ENCODE measurements at places on chromosomes 2 and 18.

- no peak for DNase-seq
Observed at GRCh38 chr2:233901367-233901766, 15.8 kb upstream of the TRPM8 start.

DNA sequence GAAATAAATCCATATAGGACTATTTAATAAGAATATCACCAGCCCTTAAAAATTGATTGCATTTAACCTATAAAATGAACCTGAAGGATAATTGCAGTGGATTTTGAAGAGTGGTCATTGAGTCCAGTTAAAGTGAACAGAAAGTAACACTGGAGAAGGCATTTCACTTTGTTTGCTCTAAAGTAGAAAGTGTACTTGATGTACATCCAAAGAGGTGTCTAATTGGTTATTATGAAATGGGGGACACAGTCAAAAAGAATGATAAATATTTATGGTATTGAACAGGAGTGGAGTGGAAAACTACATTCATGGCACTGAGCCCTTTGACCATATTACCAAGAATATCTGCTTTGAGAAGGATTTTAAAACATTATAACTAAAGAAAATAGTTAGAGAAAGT lies 28.2 kb upstream of the MAP2 start:
- no peak for DNase-seq

- DNase-seq, result no peak
Observed at GRCh38 chr18:31970617-31971016, 27.7 kb upstream of the TRAPPC8 start.

GRCh38 chr2:169741-170140 lies 94.1 kb downstream of the SH3YL1 start:
- DNase-seq, result no peak

DNA sequence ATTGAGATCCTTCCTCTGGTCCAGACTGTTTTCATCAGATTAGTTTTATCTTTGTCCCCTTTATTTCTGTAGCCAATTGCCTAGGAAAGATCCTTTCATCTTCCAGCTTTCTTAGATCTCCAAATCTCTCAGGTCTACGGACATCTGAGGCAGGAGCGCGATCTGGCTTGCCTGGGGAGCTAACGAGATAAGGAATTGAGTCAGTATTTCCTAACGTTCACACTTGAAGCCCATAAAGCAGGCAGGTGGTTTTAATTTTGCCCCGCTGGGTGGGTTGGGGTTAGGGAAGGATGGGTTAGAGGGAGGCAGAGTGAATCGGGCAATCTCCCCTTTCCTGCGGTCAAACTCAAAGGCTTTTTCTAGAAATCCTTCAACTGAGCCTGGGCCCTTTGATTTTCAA lies 727 bp upstream of the TTLL4 start:
- DNase-seq, result no peak

DNA sequence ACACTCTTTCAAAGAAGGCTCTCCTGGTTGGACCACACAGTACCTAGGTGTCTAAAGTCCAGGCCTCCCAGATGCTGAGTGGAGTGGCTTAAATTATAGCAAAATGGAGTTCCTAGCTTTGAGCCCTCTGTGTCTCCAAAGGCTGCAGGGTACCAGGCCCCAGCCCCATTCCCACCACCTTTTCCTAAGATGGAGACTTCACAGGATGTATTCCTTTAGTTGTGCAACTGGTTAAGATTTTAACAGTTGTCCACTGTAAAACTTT lies 4.9 kb downstream of the SMAD7 start:
- DNase-seq, result no peak

GRCh38 chr2:60429681-60430080 lies 123.8 kb downstream of the BCL11A start:
- DNase-seq, result no peak

DNA sequence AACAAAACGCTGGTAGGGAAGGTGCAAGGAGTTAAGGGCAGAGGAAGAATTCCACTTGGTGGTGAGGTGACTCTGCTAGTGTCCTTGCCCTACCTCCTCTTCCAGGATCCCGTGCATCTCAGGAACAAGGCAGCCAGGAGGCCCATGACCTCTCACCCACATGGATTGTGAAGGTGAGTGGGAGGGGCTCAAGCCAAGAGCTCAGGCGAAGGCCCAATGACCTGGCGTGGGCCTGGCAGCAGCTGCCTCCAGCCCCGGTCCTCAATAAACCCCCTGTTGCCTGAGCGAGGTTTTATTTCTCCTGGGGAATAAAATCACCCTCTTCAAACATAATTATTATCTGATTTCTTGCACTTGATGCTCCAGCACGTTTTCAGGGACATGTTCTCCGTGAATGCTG lies 28.2 kb downstream of the LAMA1 start:
- DNase-seq, result no peak
